ENCODE measurements at places on chromosomes 1 and 21.

DNA sequence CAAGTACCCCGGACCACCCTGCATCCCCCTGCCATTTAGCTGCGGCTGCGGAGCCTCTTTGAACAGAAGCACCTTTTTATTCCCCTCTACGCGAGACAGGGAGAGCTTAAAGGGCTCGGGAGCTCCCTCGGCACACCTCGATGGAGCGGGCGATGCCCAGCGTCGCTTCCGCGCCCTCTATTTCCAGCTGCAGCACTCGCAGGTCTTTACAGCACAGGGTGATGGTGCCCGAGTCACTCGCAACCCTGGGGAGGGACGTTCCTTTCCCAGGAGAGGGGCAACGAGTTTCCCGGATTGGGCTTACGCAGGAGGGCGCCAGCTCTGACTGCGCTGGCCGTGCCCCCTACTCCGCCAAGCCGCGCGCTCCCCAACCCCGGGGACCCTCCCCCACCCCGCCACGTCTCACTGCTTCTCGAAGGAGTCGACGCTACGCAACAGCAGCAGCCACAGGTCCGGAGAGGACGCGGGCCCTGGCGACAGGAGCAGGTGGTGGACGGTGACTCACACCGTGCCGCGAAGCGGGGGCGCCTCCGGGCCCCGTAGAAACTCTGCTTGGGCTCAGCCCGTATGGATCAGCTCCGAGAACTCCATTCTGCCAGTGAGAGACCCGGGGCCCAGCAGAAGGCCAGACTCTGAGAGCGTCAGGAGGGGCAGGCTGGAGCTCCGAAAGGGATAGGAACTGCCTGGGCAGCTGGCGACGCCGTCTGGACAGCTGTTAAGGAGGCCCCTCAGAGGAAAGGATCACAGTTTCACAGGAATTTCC is 5.8 kb upstream of the FAM167B start:
- no peak for DNase-seq

GRCh38 chr1:178928976-178929375 is 58.1 kb upstream of the ANGPTL1 start:
- no peak for DNase-seq

GRCh38 chr1:13494025-13494424 is 19.8 kb downstream of the LRRC38 start:
- peak; percentile 59 for DNase-seq

- DNase-seq, result no peak
Measured at GRCh38 chr1:2174348-2175054, 20.1 kb downstream of the FAAP20 start.

DNA sequence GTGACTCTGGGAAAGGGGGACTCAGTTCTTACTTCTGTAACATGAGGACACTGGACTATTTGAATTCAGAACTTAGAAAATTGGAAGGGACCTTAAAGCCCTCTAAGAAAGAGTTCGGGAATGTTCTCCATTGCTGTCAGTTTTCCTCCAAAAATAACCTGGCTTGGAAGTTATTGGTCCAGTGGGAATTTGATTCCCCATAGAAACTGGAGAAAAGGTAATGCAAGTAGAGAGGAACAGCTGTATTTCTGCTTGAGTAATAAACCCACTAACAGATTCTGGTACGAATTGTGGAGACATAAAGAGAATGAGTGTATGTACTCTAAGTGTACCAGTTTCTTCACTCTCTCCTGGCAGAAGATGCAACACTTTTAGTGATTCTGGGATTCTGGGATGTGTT is 1.8 kb downstream of the ZBED6 start:
- no peak for DNase-seq

DNA sequence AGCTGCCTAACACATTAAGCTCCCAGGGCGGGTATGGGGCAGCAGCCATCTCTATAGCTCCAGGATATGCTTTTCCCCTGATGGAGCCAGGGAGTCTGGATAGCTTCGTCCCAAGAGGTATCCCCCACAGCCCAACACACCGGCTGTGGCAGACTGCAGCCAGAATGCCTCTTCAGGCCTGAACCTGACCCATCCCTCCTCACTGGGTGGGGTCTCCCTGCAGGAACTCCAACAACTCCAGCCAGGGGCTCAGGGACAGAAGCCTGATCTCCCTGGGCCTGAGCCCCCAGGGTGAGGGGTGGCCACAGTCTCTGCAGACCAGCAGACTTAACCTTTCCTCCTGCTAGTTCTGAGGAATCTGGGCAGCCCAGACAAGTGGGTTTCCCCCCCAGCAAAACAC is 159.9 kb downstream of the LRRIQ3 start:
- no peak for DNase-seq

GRCh38 chr1:177571485-177572076 is 398.3 kb downstream of the SEC16B start:
- DNase-seq, result no peak

DNA sequence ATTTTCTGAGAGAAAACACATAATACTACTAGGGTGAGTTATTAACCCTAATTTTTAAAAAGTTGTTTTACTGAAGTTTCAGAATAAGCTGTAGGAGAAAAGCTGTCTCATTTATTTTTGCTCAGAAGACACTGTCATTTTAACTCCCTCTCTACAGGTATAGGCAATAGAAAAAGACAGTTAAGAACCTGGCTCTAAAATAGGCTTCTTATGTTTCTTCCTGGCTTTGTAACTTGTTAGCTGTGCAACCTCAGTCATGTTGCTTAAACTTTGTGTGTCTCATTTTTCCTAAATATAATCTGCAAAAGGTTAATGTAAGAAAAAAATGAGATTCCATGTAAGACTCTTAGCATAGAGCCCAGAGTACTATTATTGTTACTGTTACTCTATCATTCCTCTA is 64.4 kb downstream of the TTLL7 start:
- DNase-seq, result no peak

DNA sequence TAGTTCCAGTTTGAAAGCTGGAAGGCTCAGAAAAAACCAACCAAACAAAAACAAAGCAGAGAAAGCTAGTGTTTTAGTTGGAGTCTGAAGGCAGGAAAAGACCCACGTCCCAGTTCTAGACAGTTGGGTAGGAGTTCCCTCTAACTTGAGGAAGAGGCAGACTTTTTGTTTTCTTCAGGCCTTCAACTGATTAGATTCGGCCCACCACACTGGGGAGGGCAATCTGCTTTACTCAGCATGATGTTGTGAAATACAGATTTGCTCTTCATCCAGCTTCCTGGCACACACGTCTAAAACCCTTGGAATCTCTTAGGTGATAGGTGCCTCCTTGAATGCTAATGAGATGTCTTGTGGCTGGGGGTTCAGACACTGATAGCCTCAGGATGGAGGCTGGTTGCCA is 49.1 kb upstream of the CSF3R start:
- DNase-seq, result no peak

Measured in GM12864 (cell line).